CD14-positive monocyte (primary cell): ENCODE measurements at places on chromosomes 1 and 21.

GRCh38 chr1:183191833-183192232 lies 5.8 kb downstream of the LAMC2 start:
- no peak for DNase-seq

DNA sequence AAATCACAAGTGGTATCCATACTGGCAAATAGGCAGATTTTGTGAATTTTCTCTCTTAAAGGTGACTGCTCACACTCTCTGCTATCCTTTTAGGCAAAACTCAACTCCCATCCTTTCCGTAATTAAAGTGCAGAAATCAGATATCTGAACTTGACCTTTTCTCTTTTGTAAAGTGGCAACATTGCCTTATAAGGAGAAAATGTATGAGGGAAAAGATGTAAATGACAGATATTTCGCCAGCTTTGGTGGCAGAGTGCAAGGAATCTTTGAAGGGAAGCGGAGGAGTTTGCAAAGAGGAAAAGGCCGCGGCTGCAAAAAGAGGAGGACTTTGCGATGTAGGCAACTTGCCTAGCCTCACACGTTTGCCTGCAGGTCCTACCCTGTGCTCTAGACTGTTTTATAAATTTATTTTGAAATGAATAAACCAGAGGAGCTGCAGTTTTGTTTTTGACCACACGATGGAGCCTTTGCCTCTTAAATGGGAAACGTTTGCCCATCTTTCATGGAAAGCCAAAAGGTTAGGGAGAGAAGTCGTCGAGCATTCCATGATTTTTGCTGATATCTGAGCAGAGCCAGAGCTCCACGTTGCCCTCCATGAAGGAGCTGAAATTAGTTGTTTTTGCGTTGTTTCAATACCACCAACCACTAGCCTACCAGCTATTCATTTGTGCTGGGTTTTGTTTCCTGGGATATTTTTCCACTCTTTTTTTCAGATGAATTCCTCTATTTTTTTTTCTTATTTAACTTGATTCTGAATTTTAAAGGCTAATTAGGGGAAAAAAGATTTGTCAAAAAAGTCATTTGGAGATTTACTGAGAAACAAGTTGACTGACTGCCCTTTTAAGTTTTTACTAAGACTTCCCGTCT lies 242.3 kb downstream of the LMX1A start:
- DNase-seq, result no peak

DNA sequence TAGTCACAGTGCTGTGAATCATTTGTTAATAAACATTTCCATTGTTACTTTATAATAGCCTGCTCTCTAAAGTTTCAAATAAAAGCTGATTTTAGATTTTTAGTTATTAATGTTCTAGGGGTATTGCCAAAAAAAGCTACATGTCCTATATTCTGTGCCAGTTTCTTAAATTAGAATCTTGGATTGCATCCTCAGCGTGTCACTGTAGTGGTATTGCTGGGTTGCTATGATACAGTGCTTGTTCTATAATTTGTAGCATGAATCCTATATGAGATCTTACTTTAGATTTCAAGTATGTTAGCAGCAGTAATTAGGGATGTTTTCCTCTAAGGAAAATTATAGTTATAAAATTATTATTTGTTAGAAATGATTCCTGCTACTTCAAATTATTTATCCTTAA lies 16.4 kb downstream of the PPP2R5A start:
- DNase-seq, result no peak

DNA sequence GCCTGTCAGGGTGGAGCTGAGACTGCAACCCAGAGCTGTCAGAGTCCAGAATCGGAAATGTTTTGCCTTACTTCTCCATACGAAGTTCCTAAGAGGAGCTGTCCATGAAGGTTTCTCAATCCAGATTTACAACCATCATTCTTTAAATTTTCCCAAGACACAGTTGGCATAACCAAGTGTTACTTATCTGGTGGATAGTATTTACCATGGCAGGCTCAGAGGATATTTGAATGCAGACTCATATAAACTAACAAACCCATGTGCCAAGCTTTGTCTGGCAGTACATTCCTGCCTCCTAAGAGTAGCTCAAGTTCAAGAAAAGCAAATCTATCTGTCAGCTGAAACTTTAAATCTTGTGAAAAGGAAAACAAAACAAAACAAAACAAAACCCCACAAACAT lies 267.9 kb downstream of the ZNF326 start:
- no peak for DNase-seq

DNA sequence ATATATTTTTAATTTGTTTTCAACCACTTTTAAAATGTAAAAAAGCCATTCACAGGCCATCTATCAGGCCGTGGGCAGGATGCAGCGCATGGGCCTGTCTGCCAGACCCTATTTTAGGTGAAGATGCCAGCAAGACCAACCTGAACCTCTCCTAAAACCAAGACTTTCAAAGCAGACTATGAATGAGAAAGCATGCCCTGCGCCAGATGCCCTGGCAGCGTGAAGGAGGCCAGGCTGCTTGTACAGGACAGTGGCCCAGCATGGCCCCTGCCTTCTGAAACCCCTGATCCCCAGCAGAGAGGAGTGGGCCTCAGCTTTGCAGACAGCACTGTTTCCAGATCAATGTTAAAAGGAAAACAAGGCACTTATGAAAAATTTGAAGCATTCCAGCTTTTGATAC lies 31.6 kb downstream of the WDR4 start:
- DNase-seq, result no peak

GRCh38 chr1:95168761-95169351 lies 51.7 kb downstream of the TLCD4 start:
- DNase-seq, result no peak

DNA sequence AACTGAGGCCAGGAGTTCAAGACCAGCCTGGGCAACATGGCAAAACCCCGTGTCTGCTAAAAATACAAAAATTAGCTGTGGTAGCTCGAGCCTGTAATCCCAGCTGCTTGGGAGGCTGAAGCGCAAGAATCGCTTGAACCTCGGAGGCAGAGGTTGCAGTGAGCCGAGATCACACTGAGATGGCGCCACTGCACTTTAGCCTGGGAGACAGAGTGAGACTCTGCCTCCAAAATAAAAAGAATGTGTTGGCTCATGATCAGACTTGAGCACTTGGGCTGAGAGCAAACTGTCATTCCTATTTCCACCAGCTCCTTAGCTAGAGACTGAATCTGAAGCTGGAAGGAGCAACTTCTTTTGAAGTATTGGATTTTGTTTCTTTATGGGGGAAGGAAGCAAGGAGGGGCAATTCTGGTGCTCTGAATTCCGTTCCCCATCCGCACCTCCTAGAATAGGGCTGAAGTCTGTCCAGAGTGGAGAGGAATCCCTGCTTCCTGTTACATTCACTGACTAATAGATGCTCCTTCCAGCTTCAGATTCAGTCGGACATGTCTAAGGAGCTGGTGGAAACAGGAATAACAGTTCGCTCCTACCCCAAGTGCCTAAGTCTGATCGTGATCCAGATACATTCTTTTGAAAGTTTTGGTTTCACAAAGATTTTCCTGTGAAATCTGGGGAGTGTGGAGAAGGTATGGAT lies 3.8 kb downstream of the ZNF672 start:
- DNase-seq, result peak; percentile 29

DNA sequence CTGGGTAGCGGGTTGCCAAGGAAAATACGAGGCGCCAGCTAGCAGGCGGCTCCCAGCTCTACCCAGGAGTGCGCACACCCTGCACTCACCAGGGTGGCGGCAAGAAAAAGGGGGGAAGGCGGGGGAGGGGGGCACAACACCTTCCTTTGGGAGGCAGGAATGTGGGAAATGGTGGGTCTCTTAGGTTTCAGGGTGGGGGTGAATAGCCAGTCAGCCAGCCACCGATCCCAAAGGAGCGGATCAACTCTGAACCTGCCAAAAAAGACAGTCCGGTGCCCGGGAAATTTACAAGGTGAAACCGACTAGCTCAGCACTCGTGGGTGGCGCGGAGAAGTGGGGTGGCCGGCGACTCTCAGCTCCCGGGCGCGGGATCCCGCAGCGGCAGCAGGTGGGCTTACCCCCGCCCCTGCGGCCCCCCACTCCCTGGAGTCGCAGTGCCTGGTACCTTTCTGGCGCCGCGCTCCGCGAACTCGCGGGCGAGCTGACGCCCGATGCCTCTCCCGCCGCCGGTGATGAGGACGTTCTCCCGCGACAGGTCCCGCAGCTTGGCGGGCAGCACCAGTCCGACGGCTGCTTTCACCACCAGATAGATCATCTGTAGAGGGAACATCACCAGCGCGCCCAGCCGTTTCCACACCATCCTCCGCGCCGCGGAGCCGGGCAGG lies 1.2 kb downstream of the DHRS3 start:
- DNase-seq, result no peak

DNA sequence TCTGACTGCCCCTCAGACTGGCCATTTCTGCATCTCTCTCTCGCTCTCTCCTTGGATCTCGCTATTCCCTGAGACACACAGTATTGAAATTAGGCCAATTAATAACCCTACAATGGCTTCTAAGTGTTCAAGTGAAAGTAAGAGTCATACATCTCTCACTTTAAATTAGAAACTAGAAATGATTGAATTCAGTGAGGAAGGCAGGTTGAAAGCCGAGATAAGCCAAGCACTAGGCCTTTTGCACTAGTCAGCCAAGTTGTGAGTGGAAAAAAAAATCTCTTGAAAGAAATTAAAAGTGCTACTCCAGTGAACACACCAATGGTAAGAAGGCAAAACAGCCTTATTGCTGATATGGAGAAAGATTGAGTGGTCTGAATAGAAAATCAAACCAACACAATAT lies 51.2 kb downstream of the SLC9C2 start:
- no peak for DNase-seq

DNA sequence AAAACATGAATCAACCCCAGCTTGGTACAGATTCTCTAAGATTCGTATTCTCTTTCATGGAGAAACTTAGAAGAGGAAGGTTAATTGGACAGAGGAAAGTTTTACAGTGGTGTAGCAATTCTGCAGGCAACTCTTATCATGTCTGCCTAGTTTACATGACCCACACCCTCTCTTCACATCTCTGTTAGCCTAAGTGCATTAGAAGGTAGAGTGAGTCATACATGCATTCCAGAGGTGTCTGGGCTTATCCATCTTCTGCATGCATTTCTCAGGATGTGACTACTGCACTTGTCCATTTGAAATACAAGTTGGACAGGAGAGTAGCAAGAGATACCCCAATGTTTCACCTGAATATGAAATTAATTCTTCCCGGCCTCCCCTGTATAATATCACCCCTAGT lies 578.4 kb upstream of the NCAM2 start:
- DNase-seq, result no peak

DNA sequence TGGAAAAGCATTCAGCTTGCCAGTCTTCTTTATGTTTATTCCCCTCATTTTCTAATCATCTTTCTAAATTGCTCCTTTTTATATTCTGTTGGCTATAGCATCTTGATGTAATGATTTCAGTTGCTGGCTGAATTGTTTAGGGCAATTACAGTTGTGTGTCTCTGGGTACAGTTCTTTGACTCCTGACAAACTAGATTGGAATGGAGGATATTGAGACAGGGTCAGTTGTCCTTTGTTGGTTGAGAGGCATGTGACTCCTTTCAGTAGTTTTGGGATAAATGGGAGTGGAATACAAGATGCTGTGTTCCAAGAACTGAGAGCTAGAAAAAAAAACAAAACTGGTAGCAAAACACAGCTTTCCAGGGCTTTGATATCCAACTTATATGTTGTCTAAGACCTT lies 1.5 kb downstream of the CENPF start:
- no peak for DNase-seq

DNA sequence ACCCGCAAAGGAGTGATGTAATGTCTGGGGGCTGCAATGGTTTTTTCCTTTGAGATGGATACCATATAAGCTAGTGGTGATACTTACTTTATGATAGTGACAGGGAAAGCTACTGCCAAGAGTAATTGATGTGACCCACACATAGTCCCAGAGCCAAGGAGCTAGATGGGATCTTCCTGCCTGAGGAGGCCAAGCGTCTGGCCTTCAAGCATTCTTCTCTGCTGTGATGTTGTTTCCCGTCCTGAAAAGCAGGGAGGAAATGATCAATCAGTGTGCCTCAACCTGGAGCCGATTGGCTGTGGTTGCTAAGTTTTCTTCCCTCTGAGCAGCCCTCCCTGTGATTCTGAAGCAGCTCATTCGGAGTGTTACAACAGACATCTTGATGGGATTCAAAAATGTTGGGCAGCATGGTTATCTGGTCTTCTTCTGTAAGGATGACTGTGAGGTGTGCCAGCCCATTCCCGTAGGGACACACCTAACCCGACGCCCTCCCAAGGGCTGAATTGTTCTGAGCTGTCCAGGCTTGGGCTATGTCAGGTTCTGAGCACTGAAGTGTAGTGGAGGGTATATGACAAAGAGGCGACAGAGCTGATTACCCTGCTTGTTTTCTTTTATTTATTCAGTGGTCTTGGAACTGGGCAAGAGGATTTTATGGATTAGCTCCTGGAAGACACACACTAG lies 56.7 kb downstream of the UCK2 start:
- no peak for DNase-seq
